ENCODE measurements at places on chromosomes 7 and 10. TPM values are rescaled to one million over a fixed set of nuclear protein-coding genes. Genes with fewer than 3 reads are reported as not detected.

DNA sequence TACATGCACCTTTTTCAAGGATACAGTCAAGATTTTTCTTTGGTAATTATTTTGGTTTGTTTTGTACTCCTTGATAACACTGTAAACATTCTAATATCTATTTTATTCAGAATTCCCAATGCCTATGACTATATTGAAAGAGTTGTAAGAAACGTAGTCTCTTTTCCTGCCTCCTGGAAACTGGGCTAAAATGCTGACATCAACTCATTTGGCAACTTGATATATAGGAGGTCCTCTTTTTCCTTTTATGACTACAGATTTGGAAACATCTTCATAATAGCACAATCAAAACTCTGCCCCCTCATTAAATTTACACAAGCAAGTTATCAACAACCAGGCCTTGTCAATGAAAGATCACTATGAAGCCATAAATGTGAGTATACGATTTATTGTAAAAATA, 422.3 kb upstream of the PCDH15 start:
- no peak for DNase-seq

Gene OR2F2
- not detected for total RNA-seq

GRCh38 chr7:55523366-55523765, 48.9 kb downstream of the VOPP1 start:
- no peak for DNase-seq

DNA sequence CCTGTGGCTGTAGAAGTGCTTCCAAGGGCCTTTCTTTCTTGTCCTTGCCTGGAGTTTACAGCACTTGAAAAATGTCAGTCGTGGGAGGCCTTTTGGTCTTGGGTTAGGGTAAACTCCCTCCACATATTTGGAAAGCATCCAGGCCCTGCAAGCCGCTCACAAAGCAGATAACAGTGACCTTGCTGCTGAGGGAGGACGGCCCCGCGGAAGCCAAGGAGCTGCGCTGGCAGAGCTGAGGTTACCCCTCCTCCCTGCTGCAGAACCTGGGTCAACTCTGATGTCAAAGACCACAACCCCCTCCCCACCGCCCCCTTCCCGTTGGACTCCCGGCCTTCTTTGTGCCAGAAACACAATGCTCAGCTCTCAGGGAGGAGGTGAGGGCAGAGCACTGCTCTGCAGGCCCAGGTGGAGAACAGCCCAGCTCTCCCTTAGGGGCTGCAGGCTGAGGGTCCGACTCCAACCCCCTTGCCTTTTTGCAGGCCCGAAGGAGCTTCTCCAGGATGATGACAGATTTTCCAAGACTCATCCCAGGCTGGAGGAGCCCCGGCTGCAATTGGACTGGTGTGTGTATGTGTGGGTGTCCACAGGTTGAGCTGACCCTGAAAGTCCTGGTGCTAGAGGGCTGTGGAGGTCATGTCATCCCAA, 957.6 kb upstream of the ZNF722 start:
- no peak for DNase-seq

- DNase-seq: no peak
Observed at GRCh38 chr7:108034586-108034985, 31.6 kb upstream of the LAMB1 start.

DNA sequence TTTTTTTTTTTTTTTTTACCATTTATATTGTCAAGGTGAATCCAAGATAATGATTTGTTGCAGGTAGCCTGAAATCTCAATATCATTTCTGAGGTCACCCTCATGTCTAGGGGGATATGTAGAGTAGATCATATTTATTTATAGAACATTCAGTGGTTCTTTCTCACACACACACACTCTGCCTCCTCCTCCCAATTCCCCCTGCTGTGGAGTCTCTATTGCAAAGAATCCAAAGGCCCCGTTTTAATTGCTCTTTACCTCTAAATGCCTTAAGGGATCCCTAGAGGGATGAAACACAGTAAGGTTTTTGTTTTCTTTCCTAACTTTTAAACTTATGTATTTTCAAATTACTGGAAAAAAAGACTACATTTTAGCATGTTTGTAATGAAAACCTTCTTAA, 170.0 kb downstream of the PRKG1 start:
- DNase-seq: no peak

Gene LAMB1
- total RNA-seq: not detected

DNA sequence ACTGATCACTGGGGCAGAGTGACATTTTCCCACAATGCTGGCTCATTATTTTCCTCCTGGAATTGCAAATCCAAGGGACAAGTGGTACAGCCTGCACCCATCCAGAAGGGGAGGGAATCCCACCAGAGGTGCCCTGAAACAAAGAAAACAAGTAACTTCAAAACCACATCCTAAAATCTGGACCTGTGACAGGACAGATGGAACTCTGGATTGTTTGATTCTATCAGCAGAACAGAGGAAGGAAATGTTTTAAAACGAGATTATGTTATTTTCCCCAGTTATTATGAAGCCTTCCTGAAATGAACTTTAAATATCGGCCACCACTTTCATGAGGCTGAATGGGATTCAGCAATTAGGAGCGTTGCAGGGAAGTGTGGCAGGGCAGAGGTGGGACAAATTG, 62.2 kb upstream of the ECHDC3 start:
- DNase-seq: no peak

Gene SDK1
- 1.3 TPM for total RNA-seq

GRCh38 chr7:156792611-156793010, 100.4 kb downstream of the LMBR1 start:
- DNase-seq: no peak

GRCh38 chr10:102450374-102451104, 804 bp downstream of the C10orf95 start:
- DNase-seq: peak; percentile 86

GRCh38 chr7:101217388-101218235, at the start of the genes PLOD3 and ZNHIT1:
TSS of gene PLOD3 (minus strand) at chr7:101217581. CDS start at chr7:101217274, 307 bp downstream.
TSS of gene ZNHIT1 (plus strand) at chr7:101218165. CDS start at chr7:101218196, 31 bp downstream.
- DNase-seq: peak; percentile 89

Gene IDI2
- total RNA-seq: not detected

Gene EGFR
- total RNA-seq: not detected

Gene ANKRD61
- not detected for total RNA-seq

DNA sequence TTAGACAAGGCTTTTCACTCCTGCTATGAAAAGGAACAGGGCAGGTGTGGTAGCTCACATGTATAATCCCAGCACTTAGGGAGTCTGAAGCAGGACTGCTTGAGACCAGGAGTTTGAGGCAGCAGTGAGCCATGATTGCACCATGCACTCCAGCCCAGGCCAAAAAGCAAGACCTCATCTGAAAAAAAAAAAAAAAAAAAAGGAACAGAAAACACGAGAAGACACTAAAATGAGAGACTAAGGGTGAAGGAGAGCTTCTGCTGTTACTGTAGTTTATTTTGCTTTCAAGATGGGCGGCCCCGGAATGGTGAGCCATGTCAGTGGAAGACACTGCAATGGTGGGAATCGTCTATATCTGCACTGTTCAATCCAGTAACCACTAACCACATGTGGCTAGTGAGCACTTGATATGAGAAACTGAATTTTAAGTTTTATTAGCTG, 9.9 kb downstream of the PIP4K2A start:
- no peak for DNase-seq

DNA sequence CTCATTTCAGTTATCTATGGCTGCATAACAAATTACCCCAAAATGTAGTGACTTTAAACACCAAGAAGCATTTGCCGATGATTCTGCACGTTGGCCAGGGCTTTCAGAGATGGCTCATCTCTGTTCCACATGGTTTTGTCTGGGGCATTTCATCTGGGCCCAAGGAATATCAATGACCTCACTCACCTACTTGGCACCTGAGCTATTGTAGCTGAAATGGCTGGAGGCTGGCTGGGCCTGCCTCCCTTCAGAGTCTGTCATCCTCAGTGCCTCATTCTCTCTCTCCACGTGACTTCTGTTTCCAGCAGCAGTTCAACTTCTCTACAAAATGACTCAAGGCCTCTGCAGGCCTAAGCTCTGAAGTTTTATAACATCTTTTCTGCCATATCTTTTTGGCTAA, 119.4 kb upstream of the PRR15 start:
- no peak for DNase-seq

DNA sequence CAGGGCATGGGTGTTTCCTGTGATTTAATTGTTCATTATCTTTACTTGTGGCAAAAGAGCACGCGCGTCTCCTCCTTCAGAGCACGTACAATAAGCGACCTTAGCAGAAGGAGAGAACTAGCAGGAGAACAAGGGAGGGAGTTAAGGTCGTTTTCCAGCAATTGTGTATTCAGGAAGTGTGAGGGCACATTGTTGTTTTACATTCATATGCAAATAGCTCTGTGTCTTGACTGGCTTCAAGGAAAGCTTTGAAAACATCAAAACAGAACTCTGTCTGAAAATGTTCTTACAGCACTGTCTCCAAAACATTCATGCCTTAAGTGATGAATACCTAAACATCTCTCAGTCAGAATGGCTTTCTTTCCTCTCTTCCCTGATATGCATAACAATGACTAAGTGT, 499.1 kb downstream of the ACTR3B start:
- DNase-seq: no peak

- no peak for DNase-seq
Observed at GRCh38 chr10:63795094-63795860, 274.1 kb downstream of the REEP3 start.

Gene GSDME
- 3.2 TPM for total RNA-seq

GRCh38 chr10:101388676-101389276, 34.8 kb downstream of the BTRC start:
- no peak for DNase-seq

Gene FOXI2
- total RNA-seq: not detected

Gene SCD
- 185 TPM for total RNA-seq

- no peak for DNase-seq
Observed at GRCh38 chr7:30177965-30178364, 43.2 kb downstream of the MTURN start.

Gene VWA2
- total RNA-seq: 0.08 TPM

Gene CEP41
- total RNA-seq: 12.6 TPM

- no peak for DNase-seq
Observed at GRCh38 chr10:75428434-75429158, 2.8 kb upstream of the LRMDA start.

Gene CAMK2B
- 2.1 TPM for total RNA-seq

DNA sequence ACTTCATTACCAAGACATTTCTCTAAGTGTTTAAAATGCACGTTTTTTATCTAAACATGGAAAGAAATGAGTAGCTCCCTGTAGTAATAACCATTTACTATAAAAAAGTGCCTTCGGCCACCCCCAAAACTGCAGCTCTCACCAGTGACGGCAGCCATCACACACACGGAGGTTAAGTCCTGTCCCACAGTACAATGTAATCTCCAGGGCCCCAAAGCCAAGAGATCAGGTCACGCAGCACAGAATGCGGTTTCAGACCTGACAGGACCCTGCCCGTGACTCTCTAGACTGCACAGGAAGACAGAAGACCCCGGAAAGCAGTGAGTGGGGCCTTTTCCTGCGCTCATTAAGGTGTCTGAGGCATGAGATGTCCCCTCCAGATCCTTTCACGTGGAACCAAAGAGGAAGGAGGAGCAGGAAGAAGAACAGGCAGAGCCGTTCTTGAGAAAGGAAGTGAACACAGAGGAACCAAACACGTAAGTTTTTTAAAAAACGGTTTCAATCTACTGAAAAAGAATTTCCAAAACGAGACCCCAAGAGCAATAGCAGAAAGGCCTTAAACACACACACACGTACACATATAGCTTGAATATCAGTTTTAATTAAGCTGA, 125.7 kb downstream of the ZMYND11 start:
- DNase-seq: no peak
